ENCODE measurements at places on chromosomes 1 and 21.

GRCh38 chr1:59071289-59071688 lies 225.6 kb upstream of the FGGY start:
- no peak for DNase-seq

GRCh38 chr21:33441489-33442477 lies 38.0 kb downstream of the TMEM50B start:
- peak; percentile 66 for DNase-seq

GRCh38 chr1:21304488-21304887 lies 14.2 kb upstream of the ECE1 start:
- no peak for DNase-seq

DNA sequence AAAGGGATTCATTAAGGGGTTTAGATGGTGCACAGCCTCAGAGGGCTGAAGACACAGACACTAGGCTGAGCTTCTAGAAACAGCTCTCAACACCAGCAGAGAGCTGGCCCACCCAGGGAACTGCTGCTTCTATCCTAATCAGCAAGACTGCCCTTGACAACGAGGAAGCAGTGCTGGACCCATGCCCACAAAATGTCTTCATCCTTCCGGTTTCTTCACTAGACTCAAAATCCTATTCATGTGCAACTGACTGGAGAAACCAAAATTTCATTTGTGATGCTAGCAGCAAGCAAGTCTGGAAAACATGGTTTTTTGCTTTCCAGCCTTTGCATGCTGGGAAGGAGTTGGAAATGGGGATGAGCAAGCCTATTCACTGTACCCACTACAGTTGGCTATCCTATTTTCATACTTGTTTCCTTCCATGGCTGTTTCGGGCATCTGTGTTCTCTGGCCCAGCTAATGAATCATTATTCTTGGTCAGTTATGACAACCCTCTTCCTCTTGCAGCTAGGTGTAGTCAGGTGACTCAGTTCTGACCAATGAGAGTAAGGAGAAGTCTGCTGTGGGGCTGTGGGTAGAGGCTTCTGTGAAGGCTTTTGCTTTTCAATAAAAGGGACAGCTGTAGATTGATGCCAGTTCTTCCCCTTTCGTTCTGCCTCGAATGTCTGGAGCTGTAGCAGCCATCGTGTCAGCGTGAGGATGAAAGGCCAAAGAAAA lies 14.6 kb upstream of the TMEM61 start:
- DNase-seq = peak; percentile 95

DNA sequence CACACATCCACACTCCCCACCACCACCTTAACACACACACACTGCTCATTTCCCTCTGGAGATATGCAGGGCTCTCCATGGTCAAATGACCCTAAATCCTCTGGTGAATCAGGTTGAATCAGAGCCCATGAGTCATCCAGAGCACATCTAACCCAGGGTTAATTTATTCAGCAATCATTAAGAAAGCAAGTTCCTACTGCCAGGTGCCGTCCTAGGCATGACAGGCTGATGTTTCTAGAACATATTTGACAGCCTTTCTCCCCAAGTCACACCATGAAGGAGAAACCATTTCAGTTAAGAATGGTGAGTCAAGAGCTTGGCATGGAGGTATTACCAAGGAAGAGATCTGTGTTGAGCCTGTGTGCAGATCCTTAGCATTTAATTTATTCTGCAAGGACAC lies 194.3 kb upstream of the CAMK1G start:
- no peak for DNase-seq

- no peak for DNase-seq
These were observed 487 bp downstream of the HJV start for GRCh38 chr1:146021050-146021445.

GRCh38 chr1:211633524-211633846 lies 41.9 kb downstream of the NEK2 start:
- DNase-seq = no peak

DNA sequence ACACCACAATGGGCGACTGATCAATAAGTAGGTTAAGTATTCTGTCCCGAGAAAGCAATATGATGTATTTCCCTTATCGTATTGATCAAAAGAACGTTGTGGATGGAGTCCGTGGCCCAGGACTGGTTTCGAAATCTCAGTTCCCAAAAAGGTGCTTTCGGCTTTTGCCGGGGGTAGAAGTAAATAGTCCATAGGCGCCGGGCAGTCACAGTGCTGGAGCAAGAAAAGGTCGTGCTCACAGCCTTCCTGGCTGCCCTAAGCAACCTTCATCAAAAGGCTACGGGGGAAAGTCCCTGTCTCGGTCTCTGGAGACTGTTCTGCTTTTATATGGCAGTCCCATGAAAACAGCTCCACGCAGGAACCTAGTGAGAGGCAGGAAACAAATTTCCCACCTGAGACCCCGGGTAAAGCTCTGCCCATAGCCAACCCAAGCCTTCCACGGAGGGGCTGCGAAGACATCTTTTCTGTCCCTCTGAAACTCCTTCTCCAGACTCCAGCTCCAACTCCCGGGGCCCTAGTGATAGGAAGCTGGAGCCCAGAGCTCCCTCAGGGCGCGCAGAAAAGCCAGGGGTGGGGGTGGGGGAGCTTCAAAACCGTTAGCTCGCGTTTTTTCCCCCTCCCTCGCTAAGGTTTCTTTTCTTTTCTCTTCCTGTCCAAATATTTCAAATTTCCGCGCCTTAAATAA lies 7.0 kb downstream of the CDKN2C start:
- peak; percentile 83 for DNase-seq

Data from SHP77 treated with DMSO at 0.1 percent for 48 hours (cell line).